T follicular helper cell (primary cell): ENCODE measurements at places on chromosomes 4 and X.

DNA sequence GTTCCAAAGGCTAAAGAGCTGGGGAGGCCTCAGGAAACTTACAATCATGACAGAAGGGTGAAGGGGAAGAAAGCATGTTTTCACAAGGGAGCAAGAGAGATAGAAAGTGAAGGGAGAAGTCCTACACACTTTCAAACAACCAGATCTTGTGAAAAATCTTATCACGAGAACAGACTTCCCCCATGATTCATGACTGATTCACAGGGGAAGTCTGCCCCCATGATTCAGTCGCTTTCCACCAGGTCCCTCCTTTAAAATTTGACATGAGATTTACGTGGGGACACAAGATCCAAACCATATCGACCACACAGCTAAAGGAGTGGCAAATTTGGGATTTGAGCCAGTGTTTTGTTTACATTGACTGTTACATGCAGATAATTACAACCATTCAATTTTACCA lies 971.1 kb upstream of the HS3ST1 start:
- DNase-seq = no peak

DNA sequence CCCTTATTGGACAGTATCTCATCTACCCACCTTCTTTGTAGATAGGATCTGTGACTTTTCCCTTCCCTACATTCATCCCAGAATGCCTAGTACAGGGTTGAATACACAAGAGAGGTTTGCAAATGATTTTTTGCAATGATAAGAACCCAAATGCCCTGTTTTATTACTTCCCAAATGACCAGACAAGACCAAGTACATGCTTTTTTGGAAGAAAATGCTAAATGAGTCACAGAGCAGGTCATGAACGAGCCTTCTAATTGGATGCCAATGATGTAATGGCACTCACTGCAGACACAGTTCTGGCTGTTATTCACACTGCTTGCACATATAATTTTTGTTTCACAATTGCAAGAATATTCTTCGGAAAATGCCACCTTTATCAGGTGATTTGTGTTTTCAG lies 17.8 kb upstream of the GABRQ start:
- no peak for DNase-seq

DNA sequence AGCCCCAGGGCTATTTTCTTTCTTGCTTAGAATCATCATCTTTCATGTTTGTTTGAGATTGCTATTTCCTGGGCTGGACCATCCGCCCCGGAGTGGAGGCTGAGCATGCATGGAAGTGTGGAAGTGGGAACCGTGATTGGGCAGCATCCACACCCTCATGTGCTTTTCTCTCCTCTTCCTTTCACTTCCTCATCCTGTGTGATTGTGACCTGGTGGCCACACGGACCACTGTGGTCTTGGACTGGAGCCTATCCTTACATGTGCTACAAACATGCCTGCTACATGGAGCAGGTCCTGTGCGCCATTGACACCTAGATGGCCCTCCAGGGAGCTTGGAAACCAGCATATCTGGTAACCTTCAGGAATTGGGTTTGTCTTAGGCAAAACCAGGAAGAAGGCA lies 175.9 kb upstream of the LCORL start:
- no peak for DNase-seq

- DNase-seq = no peak
Observed at GRCh38 chrX:27085346-27085745, 377.8 kb downstream of the PPP4R3C start.

DNA sequence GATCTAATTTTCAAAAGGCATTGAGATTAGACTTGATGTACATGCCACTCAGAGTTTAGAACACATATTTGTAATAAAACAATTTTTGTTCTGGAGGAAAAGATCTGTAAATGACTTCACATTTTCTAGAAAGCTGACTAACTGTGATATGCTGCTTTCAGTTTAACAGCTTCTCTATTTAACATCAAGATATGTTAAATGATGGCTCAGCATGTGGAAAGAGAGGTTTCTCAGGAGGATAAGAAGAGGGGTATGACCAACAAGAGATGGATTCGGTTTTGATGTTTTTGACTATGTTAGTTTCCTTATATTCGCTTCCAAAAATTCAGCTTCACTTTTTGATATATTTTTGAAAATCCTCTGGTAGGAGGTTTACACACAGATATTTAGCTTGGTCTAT lies 698.7 kb downstream of the GLUD2 start:
- DNase-seq = no peak

GRCh38 chrX:117989512-117989911 lies 127.1 kb downstream of the KLHL13 start:
- no peak for DNase-seq

DNA sequence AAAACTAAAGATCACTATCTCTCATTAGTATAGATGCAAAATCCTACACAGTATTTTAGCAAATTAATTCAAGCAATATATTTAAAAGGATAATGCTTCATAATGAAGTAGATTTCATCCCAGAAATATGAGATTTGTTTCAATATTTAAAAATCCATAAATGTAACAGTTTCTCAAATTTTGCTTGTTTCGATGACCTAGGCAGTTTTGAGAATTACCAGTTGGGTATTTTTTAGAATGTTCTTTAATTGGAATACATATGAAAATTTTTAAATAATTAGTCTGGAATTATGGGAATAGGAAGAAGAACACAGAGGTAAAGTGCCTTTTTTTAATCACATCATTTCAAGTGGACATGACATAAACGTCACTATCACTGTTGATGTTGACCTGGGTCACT lies 192.3 kb downstream of the FBXO8 start:
- no peak for DNase-seq

DNA sequence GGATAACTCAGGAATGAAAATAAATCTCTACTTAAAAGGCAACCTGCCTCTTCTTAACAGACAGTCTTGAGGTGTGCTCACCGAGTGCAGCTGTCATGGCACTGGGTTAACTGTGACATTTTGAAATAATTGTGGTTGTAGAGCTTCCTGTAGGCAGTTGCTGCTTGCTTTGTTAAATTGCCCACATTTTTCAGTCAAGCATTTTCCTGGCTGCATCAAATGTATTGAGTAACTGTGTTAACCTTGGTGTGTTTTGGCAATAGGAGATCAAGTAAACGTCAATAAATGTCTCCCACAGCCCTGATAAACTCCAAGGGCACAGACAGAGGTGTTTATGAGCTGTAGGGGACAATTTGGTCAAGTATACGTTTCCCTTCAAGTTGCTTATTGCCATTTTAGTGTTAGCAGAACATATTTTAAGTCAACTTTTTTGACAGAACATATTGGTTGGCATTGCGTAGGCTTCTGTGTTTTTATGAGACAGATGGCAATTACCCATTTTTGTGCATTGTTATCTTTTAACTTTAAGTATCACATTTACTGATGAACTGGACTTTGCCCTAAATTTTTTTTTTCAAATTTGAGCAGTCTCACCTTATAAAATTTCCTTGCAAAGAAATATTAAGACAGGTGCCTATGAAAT lies 527.4 kb downstream of the C4orf33 start:
- no peak for DNase-seq
